Epithelial cell of proximal tubule (primary cell): ENCODE measurements at places on chromosomes 7 and 10.

- no peak for DNase-seq
These were observed 30.6 kb downstream of the RPA3 start for GRCh38 chr7:7687800-7688199.

GRCh38 chr7:8277394-8277982 lies 15.5 kb upstream of the ICA1 start:
- DNase-seq, result no peak

DNA sequence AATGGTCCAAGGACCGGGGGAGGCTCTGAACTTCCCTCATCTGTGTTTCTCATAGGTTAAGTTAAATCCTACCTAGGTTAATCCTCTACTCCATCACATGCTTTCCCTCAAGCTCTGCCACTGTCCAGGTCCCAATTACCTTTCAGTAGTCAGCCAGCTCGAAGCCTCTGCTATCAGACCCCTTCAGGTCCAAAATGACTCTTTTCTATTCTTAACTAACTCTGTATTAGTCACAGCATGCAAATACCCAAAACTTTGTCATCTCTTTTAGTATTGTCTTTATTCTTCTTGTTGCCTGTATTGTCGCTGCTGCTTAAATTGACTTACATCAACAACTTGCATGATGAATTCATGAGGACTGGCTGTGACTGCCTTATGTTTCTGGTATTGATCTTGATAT lies 15.3 kb downstream of the PPP1R17 start:
- no peak for DNase-seq

DNA sequence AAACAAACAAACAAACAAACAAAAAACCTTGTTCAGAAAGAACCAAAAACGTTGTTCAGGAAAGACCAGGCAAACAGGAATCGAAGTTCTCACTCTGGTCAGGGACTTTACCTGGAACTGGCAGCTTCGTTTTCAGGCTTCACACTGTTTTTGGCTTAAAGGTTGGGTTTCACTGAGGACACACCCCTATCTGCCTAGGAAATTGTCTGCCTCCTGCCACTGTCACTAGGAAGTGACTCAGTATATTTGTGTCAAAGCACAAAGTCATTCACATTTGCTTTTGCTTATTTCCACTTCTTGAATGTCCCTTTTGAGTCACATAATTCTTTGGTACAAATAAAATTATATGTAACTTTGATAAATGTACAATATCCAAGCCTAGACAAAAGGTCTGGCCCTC lies 37.9 kb downstream of the PNLIPRP3 start:
- no peak for DNase-seq

- no peak for DNase-seq
These were observed 672.2 kb downstream of the GATA3 start for GRCh38 chr10:8726779-8727084.

GRCh38 chr10:76451911-76452310 lies 1020.5 kb downstream of the LRMDA start:
- no peak for DNase-seq

- DNase-seq, result no peak
These were observed 338.0 kb upstream of the KIAA1217 start for GRCh38 chr10:23870651-23871610.

DNA sequence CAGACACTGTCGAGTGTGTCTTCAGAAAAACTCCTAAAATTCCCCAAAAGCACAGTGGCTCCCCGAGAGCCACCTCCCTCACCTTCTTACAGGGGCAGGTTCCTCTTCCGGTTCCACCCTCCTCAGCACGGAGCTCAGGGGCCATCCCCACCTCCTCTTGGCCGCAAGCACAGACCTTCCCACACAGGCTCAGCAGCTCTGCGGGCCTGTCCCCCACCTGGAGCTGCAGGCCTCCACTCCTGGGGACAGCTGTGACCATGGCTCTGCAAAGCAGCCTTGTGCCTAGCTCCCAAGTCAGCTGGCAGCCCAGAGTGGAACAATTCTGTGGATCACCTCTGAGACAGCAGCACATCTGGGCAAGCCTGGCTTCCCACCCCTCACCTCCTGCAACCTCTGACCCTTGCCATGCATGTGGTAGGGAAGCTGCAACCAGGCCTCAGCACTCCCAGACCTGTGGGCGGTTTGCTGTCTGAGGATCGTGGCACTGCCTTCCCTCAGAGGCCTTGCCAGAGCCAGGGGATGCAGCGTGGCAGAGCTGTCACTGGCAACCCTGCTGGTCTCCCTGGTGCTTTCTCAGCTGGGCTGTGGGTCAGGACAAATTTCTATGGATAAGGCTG lies 79.7 kb downstream of the ALOX5 start:
- no peak for DNase-seq

DNA sequence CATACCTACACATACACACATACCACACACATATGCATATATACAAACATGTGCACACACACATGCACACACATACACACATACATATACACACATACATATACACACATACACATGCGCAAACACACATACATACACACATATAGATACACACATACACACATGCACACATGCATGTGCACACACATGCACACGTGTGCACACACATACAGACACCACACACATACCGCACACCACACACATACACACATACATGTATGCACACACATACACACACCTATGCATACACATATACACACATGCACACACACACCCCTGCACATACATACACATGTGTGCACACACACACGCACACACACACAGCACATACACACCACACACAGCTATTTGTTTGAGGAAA lies 236.5 kb downstream of the WDR11 start:
- DNase-seq, result no peak

GRCh38 chr10:47206449-47207280 lies 93.3 kb upstream of the GDF10 start:
- no peak for DNase-seq

DNA sequence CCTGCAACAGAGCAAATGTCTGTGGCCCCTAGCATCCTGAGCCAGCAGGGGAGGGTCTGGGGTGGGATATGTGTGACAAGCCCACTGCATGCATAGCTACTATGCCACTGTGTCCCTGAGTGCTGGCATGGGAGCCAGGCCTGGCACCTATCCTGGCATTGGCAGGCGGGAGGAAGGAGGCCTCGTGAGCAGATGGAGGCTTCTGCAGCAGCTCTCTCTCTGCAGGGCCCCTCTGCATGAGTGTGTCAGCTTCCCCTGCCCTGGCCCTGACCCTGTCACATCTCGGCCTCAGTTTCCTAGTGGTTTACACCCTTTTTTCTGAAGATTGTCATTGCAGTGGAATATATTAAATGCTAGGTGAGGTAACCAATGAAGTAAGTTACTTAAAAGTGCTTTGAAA lies 13.1 kb upstream of the IMPDH1 start:
- DNase-seq, result no peak

DNA sequence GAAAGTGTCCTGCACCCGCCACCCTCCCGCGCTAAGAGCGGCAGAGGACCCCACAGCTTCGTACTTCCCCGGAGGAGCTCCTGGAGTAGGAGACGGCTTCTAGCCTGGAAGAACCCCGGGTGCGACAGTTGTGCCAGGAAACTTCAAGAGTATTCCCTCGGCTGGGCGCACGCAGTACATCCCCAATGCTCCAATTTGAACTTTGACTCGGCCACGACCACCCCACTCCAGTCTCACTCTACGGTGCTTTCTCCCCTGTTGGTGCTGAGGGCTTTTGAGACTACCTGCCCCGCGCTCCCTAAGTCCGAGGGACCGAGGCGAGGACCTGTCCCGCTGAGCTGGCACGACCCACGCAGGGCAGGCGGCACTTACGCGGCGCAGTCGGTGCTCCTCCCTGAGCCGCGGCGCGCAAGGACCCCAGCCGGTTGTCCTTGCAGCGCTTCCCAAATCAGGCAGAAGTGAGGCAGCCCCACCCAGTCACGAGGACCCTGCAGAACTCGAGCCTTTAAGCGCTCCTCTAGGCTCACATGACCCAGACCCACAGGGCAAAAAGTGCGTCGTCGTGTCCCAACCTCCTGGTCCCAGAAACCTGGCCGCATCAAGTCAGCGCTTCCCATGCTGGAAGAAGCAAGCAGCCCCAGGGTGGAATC lies at the start of gene CPVL:
Gene CPVL (minus strand): TSS at position 481 of the 650 bp plus-strand sequence. CDS start 25,476 bp downstream, outside the sequence.
- DNase-seq, result no peak

- no peak for DNase-seq
These were observed 25.3 kb upstream of the NEBL start for GRCh38 chr10:20922451-20922850.

DNA sequence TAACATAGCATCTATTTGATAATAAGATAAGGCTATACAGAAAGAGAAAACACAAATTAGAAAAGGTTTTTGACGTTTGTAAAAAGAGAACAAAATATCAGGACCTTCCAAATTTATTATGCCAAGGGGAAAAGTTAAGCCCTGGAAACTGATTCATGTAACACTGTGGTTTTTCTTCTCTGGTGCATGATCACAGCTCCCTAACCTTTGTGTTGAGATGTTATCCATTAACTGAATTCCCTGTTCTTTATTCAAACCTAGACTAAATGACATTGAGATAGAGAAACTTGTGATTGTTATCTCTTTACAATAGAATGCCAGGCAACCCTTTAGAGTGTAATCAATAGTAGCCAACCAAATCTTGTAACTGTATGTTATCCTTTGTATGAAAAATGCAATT lies 141.5 kb upstream of the NRG3 start:
- DNase-seq, result peak; percentile 64

- no peak for DNase-seq
These were observed 161.6 kb upstream of the MKLN1 start for GRCh38 chr7:131166066-131166465.
